ENCODE measurements at places on chromosomes 4 and X.

DNA sequence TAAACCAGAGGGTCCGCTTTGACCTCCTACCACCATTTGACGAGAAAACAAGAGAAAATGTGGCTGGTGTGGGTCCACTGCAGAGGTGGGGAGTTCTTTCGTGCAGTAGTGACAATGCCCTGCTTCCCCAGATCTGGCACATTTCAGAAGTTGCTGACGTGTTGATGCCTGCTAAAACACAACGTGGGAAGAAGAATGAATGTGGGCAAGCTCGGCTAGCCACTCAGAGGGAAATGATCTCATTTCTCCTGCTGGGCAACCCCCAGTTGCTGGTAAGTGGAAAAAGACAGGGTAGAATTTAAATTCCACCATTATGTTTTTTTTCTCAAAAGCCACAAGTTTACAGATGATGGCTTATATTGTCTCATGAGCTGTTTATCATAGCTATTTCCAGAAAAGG lies 77.9 kb downstream of the LUZP4 start:
- DNase-seq = no peak

DNA sequence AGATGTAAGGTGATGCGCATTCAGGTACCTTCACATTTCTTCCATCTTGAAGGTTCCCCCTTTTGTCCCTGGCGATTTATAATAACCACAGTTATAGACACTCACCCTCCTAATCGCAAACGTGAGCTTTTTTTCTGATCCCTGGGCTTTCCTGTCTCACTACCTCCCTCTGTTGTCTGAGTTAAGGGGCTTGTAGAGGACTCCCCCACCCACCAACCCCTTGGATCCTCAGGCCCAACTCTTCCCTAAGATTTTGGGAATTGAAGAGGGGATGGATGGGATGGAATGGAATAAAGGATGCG lies 1.4 kb downstream of the CNKSR2 start:
- DNase-seq = no peak

GRCh38 chrX:134544135-134544512 lies 84.2 kb downstream of the HPRT1 start:
- DNase-seq = no peak

DNA sequence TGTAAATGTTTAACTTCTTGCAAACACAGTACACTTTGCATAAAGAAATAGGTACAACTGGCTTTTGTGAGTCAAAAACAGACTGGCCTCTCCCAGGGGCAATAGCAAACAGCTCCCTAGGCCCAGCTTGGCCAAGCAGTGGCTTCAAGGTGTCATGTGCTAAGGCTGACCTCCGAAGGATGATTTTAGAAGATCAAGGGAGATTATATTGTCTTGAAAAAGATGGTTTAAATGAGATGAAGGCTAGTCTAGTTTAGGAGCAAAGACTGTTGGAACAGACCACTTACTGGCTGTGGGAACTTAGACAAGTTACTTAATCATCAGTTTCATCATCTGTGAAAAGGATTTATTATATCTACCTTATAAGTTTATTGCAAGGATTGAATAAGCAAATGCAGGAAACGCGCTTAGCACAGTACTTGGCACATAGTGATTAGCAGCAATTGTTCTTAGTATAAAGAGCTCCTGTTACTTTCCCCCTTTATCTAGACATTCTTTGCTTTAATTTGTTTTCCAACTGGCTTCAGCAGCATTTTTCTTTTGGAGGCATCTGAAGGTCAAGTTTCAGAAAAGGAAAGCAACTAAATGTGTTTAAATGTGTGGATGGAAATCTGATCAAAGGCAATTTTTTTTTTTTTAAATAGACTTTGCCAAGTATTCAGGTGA lies 17.2 kb downstream of the ANXA3 start:
- no peak for DNase-seq

GRCh38 chrX:68930542-68931317 lies 101.9 kb downstream of the EFNB1 start:
- DNase-seq = no peak

Measured in Jurkat, Clone E6-1 (cell line).